ENCODE measurements at places on chromosomes 5 and 9.

DNA sequence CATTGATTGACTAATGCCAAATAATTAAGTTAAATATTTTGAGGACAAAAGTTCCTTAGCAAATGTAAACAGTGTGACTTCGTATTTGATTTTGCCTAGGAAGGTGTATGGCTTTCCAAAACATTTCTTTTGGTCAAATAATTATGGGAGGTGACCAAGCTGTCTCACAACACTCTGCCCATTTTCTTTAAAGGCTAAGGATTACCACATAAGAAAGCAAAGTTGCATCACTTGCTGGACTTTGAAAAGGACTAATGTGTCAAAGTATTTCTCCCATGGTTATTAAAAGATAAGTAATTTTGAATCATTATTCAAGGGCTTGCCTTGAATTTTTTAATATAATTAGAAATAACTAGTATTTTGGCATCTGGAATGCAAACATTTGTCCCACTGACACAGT is 74.7 kb downstream of the HAPLN1 start:
- DNase-seq: no peak

DNA sequence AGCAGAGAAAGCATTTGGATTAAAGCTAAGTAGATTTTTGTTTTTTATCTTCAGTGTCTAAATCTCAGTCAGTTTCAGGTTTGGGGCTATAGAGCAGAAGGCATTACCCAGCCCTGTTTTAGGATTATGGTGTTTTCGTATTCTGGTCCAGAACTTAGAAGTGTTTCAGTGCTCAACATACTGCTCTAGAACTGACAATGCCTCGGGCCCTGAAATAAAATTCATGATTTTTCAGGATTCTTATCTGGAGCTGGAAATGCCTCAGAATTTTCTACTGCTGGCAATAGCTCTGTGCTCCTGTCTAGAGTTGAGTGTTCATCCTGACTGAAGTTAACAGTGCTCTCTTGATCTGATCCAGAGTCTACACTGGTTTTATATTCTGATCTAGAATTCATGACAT is 163.9 kb downstream of the PAPPA start:
- no peak for DNase-seq

DNA sequence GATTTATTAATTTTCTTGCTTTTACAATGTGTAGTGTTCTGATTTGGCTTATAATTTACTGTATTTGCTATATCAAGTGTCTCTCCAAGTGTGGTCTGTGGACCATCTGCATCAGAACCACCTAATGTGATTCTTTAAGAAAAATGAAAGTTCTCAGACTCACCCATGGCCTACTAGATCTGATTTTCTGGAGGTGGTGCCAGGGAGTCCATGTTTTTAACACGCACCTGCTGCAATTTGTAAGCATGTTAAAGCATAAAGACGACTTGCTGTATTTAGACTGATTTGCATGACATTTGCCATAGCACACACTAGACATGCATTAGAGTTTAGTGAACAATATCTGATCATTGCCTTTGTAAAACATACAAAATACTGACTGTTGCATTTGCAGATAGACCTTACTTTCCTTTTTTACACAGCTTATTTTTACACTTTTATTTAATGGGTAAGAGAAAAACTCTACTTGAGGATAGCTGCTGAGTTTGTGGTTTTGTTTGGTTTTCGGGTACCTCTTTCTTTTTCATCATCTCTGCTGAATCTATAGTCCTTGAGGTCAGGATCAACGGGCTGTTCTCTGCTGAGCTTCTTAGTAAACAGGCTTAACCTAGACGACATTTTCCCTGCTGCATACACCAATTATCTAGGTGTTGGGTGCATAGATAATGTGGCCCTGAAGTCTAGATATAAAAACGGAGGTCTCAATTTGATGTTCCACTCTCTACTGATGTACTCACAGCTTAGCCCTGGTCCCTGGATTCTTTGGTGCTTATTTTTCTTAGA is 138.0 kb upstream of the ZNF366 start:
- DNase-seq: no peak

DNA sequence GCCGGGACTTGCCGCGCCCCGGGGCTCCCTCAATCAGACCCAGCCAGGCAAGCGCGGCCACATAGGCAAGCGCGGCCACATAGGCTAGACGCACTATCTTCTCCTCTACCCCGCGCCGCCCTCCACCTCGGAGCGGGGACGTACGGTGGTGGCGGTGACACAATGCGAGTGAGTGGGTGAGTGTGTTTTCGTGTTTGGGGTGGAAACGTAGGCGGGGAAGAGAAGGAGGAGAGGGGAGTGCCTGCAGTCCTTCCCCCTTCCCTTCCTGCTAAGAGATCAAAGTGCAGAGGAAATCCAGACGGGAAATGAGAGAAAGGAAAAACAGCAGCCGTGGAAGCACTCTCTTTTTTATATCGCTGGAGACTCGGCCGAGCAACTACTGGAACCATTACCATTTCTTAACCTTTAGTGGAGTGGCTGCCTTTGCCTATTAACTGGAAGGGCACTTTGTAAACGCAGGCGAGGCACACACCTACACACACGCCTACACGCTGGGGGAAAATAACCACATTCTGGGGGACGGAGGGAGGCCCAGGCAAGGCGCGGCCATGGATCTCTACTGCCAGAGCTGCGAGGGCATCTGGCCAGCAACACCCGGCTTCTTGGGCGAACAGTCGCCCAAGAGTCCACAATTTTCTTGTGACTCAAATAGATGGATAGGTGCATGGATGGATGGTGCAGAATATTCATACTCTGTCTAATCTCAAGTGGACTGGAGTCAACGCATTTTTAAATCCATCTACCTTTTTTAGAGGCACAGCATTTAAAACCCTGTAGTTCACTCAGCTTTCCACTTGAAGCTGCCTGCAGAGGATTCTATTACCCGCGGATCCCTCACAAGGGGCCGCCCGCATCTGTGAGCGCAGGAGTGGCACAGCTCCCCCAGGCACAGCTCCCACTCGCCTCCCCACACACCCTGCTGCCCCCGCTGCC is 2.1 kb downstream of the EDIL3 start:
- DNase-seq: no peak

DNA sequence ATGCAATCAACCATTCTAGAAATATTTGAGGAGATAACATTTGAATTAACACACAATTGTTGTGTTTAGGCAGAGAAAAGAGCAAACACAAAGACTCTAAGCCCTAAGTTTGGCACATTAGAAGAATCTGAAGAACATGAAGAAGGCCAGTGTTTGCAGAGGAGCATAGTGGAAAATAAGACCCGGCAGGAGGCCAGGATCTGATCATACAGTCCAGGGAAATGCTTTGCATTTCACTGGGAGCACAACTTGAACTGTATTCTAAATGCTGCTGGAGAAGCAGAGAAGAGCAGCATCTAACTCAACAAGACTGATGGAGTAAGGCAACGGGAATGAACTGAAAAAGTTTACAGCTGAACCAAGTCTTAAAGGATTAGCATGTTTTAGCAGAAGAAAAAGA is 463.4 kb downstream of the ZNF608 start:
- DNase-seq: no peak

DNA sequence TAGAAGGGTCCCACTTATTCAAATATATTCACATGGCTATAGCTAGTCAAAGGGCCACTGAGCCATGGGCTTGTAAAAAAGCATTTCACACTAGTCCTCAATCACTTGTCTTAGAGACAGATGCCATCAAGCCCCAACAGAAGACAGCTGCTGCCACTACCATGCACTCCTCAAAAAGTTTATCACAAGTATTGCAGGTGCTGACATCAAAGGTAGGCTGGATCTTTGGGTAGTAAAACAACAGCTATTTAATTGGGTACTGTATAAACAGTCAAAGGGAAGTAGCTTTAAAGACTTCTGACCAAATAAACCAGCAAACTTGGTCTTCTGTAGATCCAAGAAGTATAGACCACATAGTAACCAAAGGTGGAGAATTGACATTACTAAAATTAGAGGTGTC is 59.2 kb upstream of the FER start:
- no peak for DNase-seq

GRCh38 chr5:149301744-149302380 is 30.2 kb downstream of the AFAP1L1 start:
- no peak for DNase-seq

DNA sequence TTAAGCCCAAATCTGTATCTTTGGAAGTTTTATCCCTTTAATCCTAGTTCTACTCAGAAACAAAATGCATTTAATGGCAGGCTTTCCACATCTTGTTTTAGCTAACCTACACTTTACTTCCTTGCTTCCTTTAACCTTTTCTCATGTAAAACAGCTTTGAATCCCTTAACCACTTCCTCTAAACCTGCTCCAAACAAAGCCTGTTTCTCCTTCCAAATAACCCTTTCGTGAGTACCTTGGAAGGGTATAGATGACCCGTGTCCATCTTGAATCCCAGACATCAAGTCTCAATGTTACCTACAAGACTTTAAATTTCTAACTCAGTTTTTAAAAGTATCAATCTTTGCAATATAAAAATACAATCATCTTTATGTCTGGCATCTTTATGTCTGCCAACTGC is 78.4 kb downstream of the DROSHA start:
- DNase-seq: no peak

GRCh38 chr9:125380406-125380805 is 118.8 kb downstream of the GAPVD1 start:
- no peak for DNase-seq

DNA sequence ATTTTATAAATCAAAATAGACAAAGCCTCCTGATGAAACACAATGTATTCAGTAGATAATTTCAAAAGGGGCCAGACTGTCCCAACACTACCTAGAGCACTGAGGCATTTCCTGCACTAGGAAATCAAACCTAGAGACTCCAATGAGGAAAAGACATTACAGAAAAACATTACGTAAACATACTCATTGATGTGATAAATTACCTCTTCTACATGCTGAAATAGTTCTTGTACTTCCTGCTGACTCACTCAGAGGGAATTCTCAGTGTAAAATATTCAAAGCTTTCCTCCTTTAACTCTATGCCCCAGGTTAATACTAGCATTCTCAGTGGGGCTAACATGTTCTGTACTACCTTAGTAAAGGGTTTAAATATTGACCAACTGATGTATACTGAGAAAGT is 178.0 kb downstream of the ESM1 start:
- DNase-seq: no peak

- DNase-seq: no peak
Measured at GRCh38 chr5:103441523-103441922, 121.1 kb downstream of the NUDT12 start.

GRCh38 chr5:131521252-131521651 is 113.8 kb downstream of the RAPGEF6 start:
- no peak for DNase-seq

DNA sequence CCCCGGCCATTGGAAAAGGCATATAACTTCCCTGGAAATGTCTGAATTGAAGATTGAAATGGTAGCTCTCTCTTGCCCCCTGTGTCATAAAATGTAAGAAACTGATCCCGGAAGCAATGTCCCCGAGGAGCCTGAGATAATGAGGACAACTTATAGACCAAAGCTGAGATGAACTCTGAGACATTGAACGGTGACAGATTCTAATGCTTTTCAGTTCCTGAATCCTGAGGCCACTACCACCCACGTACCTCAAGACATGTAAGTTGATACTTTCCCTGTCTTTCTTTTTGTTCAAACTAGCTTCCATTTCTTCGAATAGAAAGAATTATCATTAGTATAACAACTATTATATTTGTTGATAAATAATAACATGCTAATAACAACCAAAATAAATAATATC is 51.0 kb downstream of the KIF4B start:
- no peak for DNase-seq

- no peak for DNase-seq
Measured at GRCh38 chr5:145502906-145503305, 332.2 kb downstream of the PRELID2 start.

DNA sequence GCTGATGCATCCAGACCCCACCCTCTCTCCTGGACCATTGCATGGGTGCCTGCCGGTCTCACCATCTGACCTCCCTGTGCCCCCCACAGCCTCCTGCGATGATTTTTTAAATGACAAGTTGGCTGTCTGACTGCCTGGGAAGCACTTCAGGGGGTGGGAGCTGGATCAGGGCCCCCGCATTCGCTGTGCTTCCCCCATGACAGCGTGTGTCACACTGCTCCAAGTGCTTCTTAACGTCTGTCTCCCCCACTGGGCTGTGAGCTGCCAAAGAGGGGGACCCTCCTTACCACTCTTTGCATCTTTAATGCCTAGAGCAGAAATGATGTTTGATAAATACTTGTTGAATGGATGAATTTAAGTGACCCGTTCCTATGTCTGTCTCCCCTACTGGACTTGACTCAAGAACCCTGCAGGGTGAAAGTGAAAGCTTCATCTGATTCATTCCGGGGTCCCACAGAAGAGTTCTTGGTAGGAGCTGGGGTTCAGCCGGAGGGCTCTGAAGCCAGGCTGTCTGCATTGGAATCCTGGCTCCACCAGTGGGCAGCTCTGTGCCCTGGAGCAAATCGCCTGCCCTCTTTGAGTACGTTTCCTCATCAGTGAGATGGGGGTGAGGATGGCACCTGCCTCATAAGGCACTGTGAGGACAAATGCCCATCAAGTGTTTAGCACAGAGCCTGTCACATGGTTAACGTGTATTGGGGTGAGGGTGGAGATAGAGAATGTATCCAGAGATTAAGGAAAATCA is 7.6 kb upstream of the EGR1 start:
- no peak for DNase-seq

DNA sequence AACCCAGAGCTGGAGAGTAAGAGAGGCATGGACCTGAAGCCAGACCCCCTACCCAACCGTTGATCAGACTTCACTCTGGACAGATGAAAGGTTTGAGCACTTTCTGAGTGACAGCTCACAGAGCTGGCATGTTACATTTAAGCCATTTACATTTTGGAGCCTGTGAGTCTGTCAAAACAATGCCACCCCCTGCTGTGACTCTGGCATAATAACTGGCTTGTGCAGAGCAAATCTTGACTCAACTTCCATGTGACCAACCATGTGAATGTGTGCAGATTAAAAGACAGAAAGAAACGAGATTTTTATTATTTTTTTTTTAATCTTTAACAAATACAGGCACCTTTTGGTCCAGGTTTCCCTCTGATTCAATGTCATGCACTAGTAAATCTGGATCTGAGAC is 48.5 kb downstream of the MFAP3 start:
- DNase-seq: no peak

- no peak for DNase-seq
Measured at GRCh38 chr5:136043551-136043950, 14.8 kb downstream of the TGFBI start.

DNA sequence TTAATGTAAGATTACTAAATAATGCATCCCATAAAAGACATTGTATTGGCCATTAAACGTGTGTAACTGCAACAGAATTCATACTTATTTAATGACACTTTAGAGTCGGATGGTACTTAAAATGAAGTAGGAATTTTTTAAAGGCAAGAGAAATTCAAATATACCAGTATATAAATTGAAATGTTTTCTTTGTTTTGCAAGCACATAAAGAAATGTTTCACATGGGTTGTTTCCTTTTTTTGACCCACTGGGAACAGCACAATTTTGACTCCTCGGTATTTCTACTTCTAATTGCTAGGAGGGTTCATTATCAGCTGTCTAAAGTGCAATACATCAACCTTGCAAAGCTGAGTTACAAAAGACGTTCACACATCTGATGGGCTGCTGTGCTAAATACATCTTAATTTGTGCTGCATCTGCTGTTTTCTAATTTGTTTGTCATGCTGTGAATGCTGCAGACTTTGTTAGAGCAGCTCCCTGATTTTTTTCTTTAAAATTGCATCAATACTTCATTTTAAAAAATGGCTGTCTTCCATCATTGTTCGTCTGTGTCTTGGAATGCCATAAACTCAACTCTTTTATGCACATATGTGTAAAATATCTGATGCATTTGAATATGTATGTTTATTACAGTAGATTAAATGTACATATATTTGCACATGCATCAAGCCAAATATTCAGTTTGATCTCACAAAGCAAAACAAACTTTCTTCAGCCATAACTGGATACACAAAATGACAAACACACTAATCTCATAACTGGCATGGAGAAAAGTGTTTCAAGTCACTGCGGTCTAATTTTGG is 454.0 kb upstream of the GRAMD2B start:
- DNase-seq: no peak

- no peak for DNase-seq
Measured at GRCh38 chr9:81686614-81687520, 2.5 kb downstream of the TLE1 start.
